Mucosa of gallbladder (tissue), 1 donor: ENCODE measurements at places on chromosomes 4 and X.

- no peak for DNase-seq
These were observed at the start of gene RAB41 for GRCh38 chrX:70281951-70282350. RAB41 (plus strand) TSS chrX:70282172; CDS start chrX:70282218, 46 bp downstream.

GRCh38 chr4:3835527-3836405, 69.6 kb downstream of the ADRA2C start:
- no peak for DNase-seq

GRCh38 chr4:6902318-6903042, 7.1 kb upstream of the TBC1D14 start:
- no peak for DNase-seq

GRCh38 chrX:44025555-44025954, 52.4 kb upstream of the NDP start:
- DNase-seq: no peak

- DNase-seq: no peak
These were observed 3.0 kb upstream of the PLAC1 start for GRCh38 chrX:134661295-134661694.
